GOT3 (cell line): ENCODE measurements at places on chromosomes 1 and 21.

DNA sequence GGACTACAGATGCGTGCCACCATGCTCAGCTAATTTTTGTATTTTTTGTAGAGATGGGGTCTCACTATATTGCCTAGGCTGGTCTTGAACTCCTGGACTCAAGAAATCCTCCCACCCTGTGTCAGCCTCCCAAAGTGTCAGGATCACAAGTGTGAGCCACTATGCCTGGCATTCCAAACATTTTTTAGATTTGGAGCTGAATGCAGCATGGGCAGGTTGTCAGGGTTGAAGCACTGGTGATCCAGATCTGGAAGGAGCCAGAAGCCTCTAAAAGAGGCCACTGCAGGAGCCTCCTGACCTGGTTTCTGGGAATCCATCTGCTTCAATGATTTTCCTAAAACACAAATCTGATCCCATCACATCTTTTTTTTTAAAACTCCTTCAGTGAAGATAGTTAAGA, 1.8 kb upstream of the CTPS1 start:
- DNase-seq = no peak

DNA sequence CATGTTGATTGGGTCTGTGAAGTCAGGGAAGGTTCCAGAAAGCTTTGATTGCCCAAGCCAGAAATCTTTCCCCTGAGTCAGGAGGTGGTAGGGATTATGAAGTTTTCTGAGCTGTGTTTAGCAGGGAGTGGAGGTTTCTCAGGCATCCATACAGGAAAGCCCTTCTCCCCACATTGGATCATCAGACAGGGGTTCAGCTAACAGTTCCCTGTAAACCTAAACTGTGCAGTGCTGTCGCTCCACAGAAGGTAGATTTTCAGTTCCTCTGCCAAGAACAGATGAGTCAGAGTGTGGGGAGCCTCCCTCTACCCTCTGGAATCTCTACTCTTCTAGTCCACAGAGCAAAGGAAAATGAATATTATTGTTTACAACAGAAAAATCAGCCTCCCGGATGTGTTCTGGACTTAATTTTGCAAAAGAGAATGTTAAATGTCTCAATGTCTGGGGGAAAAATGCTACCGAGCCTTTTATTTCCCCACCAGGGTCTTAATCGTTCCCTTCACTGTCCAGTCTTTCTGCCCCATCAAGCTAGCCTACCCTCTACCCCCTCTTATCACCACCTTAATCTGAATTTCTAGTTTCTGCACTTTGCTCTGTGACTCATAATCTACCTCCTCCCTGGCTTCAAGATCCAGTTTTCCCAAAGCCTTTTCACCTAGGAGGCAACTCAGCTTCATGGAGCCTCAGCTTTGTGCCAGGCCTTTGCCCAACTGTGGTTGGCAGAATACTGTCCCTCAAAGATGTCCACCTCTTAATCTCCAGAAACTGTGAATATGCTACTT, 355.6 kb downstream of the PRDM2 start:
- no peak for DNase-seq

GRCh38 chr1:58497499-58497898, 49.0 kb downstream of the OMA1 start:
- DNase-seq = no peak

GRCh38 chr1:210264496-210265380, 32.1 kb downstream of the SERTAD4 start:
- DNase-seq = no peak

GRCh38 chr1:69421286-69421685, 146.4 kb upstream of the LRRC7 start:
- DNase-seq = no peak

GRCh38 chr1:183218971-183219615, 33.0 kb downstream of the LAMC2 start:
- no peak for DNase-seq

GRCh38 chr1:88897070-88897730, 5.8 kb upstream of the GTF2B start:
- DNase-seq = no peak

- no peak for DNase-seq
These were observed 95.6 kb upstream of the SNX7 start for GRCh38 chr1:98565951-98566350.

GRCh38 chr1:186611156-186611555, 69.1 kb downstream of the PTGS2 start:
- no peak for DNase-seq

GRCh38 chr21:17343055-17343454, 169.8 kb upstream of the CXADR start:
- DNase-seq = no peak

- DNase-seq = no peak
These were observed 17.2 kb downstream of the CSRP1 start for GRCh38 chr1:201489643-201490261.

DNA sequence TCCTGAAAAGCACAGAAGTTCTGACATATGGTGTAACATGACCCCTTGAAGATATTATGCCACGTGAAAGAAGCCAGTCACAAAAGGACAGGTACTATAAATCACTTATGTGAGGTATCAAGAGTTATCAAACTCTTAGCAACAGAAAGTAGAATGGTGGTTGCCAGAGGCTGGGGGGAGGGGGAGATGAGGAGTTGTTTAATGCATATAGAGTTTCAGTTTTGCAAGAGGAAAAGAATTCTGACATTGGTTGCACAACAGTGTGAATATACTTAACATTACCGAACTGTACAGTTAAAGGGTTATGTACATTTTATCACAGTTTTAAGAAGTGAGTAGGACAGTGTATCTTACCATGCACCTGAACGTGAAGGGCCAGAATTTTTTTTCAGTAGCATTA, 80.0 kb downstream of the USP25 start:
- DNase-seq = no peak

DNA sequence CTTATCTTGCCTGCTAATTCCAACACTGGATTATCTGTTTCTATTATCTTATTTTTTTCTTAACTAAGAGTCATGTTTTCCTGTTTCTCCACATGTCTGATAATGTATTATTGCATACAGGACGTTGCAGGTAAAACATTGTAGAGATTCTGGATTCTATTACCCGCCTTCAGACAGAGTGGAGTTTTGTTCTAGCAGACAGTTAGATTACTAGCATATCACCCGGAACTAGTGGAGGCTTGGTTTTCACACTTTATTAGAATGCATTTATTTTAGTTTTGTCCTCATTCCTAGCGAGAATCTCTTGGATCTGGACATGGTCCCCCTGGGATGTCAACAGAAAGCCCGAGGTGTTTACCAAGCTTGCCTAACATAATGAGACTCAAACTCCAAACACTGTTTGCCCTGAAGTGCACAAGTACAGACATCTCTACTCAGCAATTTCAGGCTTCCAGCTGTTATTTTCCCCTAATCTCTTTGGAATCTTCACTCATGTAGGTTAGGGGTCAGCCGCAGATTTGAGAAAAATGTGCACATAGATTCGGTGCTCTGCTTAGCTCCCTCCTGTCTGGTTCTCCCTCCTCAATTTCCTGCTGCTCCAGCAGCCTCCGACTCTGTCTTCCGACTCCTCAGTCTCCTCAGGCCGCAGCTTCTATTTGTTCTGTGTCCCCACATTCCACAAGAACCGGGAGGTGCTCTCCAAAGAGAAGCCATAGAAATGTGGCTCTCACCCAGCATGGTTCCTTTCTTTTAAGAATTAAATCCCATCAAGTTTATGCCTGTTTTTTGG, 36.8 kb upstream of the PTPRF start:
- DNase-seq = no peak

- no peak for DNase-seq
These were observed 941 bp upstream of the C1orf21 start for GRCh38 chr1:184385865-184386311.

GRCh38 chr1:19443326-19443725, 42.0 kb downstream of the CAPZB start:
- DNase-seq = no peak

- no peak for DNase-seq
These were observed 25.6 kb downstream of the MEF2D start for GRCh38 chr1:156474966-156475365.

- DNase-seq = no peak
These were observed 513.0 kb downstream of the PTPRC start for GRCh38 chr1:199151634-199152425.

DNA sequence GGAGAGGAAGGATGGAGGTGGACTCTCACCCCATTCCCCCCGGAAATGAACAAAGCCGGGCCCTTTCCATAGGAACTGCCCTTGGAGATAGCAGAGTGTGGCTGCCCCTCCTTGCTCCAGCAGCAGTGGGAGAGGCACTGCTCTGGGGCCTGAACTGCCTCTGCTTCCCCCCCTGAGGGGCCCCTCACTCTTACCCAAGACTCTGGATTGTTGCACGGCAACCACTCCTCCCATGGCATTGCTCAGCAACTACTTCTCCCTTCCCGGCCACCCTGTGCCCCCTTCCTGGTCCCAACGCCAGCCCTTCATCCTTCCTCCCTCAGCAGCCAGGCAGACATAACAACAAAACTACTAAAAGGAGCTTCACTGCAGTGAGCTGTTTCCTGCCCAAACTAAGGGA, 3.0 kb upstream of the ACKR1 start:
- no peak for DNase-seq

- DNase-seq = no peak
These were observed 8.2 kb upstream of the CTTNBP2NL start for GRCh38 chr1:112387807-112388206.

GRCh38 chr1:219651993-219652392, 39.1 kb upstream of the ZC3H11B start:
- no peak for DNase-seq

- DNase-seq = no peak
These were observed 73.6 kb downstream of the TBX15 start for GRCh38 chr1:118914379-118915161.

DNA sequence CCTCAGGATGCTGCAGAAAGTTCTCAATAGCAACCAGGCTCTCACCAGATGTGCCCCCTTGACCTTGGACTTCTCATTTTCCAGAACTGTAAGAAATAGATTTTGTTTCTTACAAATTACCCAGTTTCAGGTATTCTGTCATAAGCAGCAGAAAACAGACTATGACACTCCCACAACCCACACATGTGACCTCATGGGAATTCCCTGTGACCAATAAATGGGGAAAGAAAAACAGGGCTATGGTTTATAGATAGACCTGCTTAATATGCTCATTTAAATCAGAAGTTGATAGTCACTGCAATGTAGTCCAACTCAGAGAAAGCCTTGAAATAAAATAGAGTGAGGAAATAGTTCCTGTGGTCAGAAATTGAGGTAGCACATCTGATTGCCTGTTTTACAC, 380.9 kb upstream of the PTBP2 start:
- no peak for DNase-seq

DNA sequence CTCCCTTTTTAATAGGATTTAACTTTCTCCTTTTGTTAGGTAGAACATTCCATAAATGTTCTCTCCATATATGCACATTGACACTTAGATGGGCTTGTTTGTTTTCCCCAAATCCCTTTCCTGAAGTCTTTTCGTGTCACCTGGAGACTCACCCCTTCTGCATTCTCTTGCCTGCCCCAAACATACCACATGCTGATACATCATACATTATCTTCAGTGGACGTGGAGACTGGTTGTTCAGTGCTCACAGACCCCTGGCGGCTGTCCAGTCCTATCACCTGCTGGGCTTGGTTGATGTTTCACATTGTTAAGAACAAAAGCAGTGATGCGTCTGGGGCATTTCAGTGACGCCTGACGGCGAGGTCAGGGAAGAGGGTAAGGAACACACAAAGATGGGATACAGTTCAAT, 22.2 kb downstream of the FMOD start:
- no peak for DNase-seq

- DNase-seq = no peak
These were observed 521 bp upstream of the NADK start for GRCh38 chr1:1778663-1779319.

DNA sequence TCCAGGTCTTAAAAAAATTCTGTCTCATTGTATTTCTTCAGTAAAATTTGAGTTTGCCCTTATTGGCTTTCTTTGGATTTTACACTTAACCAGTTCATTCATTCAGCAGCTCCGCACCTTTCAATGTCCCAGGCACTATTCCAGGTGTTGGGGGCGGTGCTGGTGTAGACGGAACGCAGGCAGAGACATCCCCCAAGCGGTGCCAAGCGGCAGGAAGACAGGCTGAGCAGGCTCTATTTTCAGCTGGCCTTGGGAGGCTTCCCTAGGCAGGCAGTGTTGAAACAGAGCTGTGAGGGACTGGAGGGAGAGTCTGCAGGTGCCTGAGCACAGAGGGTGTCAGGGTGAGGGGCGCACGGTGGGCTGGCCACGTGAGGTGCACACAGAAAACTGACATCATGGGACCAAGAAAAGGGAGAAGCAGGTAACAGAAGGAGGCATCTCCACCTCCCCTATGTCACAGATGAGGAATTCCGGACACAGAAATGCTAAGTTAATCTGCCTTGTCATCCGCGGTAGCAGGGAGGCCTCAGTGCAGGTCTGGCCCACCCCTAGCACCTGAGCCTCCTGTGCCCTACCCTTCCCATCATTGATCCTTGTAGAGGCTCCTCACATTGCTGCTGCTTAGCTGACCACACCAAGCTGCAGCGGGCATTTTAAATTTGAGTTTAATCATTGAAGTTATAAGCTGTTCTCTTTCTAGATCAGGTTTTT, 40.8 kb downstream of the SLC37A1 start:
- DNase-seq = no peak

DNA sequence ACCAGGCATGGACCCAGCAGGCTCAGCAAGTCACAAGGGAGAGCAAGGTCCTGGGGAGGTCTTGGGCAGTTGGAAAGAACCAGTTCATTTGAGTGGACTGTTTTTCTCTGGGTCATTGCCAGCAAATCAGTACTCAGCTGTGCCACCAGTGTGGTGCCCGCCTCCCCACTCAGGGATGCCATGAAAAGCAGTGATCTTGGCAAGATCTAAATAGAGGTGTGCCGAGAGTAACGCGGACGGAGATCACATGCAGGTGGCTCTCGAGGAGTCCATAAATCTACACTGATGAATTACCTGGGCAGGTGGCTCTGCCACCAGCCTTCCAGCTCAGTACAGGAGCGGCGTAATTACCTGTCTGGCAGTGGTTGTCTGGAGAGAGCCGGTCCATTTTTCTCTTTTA, 642.2 kb downstream of the PTPRU start:
- no peak for DNase-seq

- no peak for DNase-seq
These were observed 24.2 kb downstream of the MAEL start for GRCh38 chr1:167013108-167013929.

- DNase-seq = no peak
These were observed 68.4 kb upstream of the EDEM3 start for GRCh38 chr1:184823080-184823479.

DNA sequence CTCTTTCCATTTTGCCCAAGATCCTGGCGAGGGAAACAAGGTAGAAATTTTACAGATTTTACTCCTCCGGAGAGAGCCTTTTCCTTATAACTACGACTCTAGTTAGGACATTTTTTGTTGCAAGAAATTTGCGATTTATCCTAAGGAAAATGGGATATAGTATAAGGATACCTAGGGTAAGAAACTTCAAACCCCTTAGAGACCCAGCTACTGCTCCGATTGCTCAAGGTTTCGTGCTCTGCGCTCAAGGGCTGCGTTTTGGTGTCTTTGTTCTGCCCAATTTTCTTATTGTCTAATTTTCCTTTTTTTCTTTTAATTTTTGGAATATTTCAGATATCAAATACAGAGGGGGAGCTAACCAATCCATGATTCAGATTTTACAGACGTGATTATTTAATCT, 1.5 kb downstream of the TTC3 start:
- DNase-seq = no peak
